ENCODE measurements at places on chromosomes 7 and 10.

DNA sequence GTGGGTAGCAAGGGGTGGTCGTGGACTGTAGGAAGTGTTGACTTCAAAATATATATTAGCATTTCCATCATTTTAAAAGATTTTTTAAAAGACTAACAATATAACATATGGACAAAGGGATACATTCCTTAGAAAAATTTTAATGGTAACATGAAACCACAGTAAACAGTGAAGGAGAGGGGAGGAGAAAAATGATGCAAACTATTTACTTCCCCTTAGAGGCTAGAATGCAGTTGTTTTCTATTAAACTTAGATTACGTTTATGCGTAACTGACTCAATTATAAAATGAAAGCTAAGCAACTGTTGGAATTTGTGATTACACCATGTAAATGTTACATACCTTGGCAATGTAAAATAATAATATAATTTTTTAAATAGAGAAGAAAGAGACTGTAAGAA lies 41.3 kb downstream of the CALD1 start:
- no peak for DNase-seq

DNA sequence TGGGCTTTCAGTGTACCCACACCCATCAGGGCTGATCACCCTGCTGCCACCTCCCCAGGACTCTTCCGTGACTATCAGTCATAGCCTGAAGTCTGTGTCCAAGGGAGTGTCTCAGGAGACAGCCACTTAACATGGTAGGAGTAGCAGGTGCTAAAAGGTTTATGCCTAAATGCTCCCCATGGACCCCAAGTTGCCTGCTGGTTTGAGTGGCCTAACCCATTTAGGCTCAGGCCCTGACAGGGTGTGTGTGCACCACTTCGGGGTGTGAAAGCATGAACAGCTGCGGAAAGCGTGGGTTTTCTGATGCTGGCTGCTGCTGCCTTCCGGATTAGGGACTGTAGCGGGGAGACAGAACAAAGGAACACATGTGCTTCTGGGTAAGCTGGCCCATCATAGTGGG lies 93.2 kb upstream of the SAMD8 start:
- DNase-seq = no peak

GRCh38 chr7:48899932-48900331 lies 24.4 kb upstream of the CDC14C start:
- no peak for DNase-seq

GRCh38 chr10:102603946-102604345 lies 40.3 kb upstream of the TRIM8 start:
- no peak for DNase-seq

GRCh38 chr7:157003445-157003755 lies 7.1 kb downstream of the MNX1 start:
- DNase-seq = no peak

DNA sequence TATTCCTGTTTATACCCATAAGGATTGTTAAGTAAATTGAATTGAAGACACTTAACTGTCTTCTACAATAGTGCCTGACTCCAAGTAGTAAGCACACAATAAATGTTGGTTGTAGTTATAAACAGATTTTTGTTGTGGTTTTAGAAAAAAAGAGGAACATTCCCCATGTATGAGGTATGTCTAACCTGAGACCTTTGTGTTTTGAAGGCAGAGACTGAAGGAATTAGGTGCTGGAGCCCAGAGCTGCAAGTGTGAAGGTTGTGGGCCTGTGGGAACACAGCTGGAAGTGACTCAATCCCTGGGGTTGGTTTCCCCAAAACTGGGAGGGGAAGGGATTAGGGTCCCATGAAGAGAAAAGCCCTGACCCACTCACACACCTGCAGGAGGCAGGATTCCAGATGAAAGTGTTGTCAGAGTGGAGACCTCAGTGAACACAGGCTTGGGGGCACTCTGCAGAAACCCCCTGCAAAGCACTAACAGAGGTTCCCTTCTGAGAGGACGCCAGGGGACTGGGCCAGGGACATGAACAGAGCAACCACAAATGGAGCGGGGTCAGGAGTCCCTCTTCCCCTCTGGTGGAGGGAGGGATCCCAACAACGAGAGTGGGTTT lies 265.1 kb upstream of the KLF14 start:
- no peak for DNase-seq

DNA sequence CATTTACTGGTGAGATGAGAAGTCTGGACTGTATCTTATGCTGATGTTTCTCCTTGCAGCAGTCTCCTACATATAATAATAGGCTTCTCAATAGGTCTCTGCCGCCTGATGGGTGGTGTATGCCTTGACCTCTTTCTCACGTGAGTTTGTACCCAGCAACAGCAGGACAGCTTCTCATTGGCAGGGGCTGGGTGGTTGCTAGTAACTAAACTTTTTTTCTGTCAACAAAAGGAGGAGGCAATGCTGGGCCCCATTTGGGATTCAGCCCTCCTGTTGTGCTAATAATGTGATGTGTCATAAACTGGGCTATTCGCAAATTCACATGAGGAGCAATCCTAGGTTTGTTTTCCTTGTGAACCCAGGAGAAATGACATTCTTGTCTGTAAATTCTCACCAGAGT lies 533.6 kb downstream of the GATA3 start:
- no peak for DNase-seq

DNA sequence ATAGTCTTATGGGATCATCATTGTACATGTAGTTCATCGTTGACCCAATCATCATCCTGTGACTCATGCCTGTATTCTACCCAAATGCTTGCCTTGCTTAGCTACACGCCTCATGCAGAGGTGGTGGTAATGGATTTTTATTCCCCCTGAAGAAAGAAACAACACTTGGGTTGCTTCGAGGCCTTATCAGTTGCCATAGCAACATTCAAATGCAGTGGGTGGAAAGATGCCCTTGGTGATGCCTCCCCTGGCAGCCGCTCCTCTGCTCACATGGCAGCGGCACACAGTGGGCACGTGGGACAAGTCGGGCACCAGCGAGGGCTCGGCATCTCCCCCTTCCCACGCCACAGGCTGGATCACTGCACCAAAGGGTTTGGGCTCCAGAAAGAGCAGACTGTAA lies 54.0 kb upstream of the NMT2 start:
- DNase-seq = no peak

GRCh38 chr7:73433924-73434700 lies 534 bp downstream of the FZD9 start:
- no peak for DNase-seq

- no peak for DNase-seq
Measured at GRCh38 chr7:28842769-28843295, 115.3 kb downstream of the TRIL start.

GRCh38 chr7:73896454-73896853 lies 35.5 kb downstream of the TMEM270 start:
- no peak for DNase-seq

GRCh38 chr10:53702489-53702888 lies 929.9 kb upstream of the MBL2 start:
- no peak for DNase-seq

DNA sequence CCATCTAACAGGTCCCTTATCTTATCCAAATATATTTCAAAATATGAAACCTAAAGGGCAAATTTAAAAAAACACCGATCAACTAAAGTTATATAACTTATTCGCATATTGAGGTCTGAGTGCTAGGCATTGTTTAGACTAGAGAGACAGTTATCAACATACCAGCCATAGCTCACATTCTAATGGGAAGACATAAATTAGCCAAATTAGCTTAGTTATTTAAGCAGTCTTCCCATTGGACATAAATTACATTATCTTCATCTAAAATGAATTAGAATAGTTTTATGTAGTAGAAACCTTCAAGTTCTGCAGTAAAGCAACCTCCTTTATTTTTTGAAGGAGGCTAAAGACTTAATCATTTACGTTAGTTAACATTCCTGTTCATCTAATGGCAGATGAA lies 17.4 kb downstream of the KIF5B start:
- no peak for DNase-seq

DNA sequence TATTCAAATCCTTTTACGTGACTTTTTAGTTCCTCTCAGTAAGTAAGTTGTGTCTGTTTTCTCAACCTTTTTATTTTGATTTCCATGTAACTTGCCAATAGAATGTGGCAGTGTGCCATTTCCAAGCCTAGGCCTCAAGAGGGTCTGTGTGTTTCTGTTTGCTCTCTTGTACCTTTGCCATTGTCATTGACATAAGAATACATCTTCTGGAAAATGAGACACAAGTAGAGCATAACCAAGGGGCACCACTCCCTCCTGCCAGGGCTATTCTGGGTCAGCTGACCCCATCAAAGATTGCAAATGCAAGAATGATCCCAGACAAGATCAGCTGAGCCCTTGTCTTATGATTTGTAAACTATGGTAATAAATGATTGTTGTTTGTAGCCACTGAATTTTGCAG lies 524.0 kb downstream of the IPMK start:
- no peak for DNase-seq

DNA sequence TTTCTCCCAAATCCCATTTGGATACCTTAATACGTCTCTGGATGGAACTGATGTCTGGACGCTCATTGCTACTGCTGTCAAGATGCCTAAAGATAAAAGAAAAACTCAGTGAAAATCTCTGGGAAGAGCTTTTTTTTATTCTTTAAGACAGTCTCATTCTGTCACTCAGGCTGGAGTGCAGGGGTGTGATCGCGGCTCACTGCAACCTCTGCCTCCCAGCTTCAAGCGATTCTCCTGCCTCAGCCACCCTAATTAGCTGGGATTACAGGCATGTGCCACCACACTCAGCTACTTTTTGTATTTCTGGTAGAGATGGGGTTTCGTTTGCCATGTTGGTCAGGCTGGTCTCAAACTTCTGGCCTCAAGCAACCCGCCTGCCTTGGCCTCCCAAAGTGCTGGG lies 102.2 kb downstream of the NT5C2 start:
- DNase-seq = no peak

DNA sequence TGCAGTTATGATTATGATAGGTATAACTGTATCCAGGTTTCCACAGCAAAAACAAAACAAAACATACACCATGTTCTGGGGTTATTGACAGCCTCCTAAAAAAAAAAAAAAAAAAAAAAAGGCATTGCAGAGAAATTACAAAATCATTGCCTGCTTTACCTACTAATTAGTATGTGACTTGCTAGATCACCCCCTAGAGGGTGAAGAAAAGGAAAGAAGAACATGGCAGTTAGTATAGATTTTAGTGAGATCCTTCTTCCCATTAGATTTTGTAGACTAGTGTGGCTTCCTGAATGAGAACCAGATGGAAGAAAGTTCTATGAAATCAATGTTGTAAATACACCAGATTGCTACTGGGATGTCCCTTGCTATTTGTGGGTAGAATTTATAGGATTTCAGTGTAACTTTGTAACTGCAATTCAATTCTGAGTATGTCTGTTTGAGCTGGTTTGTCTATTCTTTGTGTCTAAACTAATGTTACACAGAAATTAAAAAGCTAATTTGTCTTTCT lies 24.0 kb upstream of the AGBL3 start:
- no peak for DNase-seq

GRCh38 chr7:138875794-138876193 lies 77.8 kb upstream of the ATP6V0A4 start:
- DNase-seq = no peak

GRCh38 chr7:94590526-94591162 lies 65.3 kb downstream of the SGCE start:
- DNase-seq = no peak
